ENCODE measurements at places on chromosomes 6 and 20.
A peak's percentile ranks its signal among the peaks of the same experiment; 100 is the strongest.

DNA sequence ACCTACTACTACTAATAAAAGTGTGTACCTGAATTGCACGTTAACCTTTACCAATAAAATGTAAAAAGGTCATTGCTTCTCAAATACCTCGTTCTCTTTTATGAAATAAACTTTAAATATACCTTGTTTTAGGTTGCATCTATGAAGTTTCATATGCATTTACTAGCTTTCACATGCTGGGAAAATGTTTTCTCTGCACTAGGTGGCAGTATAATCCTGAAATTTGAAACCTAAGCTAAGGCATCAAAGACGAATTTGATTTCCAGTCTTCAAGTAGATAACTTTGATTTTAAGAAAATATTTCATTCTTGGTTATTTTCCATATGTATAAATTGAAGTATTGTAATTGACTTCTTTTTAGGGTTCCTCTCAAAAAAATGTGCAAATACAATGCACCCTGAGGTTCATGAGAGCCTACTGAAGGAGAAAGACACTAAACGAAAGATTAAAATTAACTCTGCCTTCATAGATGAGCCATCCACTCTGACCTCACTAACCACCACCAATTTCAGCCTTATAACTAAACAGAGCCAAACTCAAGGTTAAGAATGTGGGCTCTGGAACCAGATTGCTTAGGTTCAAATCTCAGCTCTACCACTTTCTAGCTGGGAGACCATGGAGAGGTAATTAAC, 7.3 kb upstream of the COL9A1 start:
- DNase-seq: no peak

GRCh38 chr6:106622412-106622811, 6.9 kb downstream of the RTN4IP1 start:
- DNase-seq: no peak

- DNase-seq: no peak
Observed at GRCh38 chr6:32825966-32826365, 9.2 kb upstream of the HLA-DOB start.

- no peak for DNase-seq
Observed at GRCh38 chr20:63294536-63294900, 1.5 kb downstream of the COL20A1 start.

DNA sequence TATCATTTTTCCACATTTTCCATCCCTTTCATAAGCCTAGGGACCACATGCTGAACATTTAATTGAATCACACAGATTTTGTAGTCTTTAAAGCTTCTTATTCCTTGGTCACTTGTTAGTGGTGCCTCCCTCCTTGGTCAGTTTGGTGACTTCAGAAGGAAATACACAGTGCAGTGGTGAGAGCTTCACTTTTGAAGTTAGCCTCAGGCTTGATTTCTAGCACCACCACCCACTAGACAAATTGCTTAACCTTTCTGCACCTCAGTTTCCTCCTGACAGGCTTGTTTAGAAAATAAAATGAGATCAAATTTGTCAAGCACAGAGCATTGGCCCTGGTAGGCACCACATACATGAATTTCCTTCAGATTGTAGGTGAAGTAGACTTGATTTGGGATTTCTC, 91.7 kb downstream of the FOXO3 start:
- no peak for DNase-seq

GRCh38 chr6:40377173-40377806, 209.9 kb downstream of the LRFN2 start:
- DNase-seq: no peak

GRCh38 chr20:20102163-20102562, 49.8 kb downstream of the CFAP61 start:
- DNase-seq: no peak

- no peak for DNase-seq
Observed at GRCh38 chr6:109772883-109773431, 81.9 kb downstream of the FIG4 start.

DNA sequence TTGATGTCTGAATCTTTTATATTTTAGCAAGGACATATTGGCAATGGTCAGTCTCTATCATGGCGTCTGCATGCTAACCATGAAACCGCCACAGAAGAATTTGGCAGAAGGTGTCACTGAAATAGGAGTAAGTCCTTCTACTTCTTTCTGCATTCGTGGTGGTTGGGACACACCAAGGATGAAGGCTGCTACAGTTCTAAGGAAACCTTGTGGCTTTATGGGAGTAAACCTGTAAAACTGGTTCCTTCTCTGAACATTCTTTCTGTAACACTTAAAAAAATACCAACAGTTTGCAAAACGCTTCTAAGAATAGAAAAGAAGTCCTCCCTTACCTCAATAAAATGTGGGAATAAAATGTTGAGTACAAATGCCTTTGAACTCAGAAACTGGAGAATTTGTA, 195.3 kb downstream of the SLC24A3 start:
- DNase-seq: no peak

GRCh38 chr20:39298121-39298520, 336.0 kb downstream of the DHX35 start:
- DNase-seq: no peak

DNA sequence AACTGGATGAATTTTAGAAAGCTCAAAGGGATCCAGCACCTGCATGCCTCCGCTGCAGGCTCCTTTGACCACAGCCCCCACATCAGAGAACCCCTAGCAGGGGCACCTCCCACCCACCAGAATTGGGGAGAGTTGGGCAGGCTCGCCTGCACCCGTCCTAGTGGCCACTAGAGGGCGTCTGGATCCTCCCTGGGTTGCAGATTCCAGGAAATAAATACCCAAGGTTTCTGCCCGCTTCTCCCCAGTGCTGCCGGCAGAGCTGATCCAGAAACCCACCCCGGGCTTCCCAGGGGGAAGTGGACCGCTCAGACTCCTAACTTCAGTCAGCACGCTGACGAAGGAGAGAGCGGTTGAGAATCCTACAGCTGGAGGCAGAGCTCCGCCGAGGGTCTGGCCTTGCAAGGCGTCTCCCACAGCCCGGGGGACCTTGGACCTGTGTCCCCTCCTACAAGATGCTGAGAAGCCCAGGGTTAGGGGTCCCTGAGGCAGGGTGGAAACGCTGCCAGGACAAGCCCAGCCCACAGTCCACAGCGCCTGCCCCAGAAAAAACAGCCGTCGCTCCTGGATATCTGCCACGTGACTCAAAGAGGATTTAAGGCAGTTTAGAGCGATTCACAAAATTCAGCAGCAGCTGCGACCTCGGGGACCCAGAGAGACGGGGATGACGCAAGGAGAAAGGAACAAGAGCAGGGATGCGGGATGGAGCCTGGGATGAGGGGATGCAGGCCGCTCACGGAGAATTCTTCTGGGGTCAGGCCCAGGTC, 32.6 kb upstream of the PHACTR3 start:
- peak; percentile 63 for DNase-seq

DNA sequence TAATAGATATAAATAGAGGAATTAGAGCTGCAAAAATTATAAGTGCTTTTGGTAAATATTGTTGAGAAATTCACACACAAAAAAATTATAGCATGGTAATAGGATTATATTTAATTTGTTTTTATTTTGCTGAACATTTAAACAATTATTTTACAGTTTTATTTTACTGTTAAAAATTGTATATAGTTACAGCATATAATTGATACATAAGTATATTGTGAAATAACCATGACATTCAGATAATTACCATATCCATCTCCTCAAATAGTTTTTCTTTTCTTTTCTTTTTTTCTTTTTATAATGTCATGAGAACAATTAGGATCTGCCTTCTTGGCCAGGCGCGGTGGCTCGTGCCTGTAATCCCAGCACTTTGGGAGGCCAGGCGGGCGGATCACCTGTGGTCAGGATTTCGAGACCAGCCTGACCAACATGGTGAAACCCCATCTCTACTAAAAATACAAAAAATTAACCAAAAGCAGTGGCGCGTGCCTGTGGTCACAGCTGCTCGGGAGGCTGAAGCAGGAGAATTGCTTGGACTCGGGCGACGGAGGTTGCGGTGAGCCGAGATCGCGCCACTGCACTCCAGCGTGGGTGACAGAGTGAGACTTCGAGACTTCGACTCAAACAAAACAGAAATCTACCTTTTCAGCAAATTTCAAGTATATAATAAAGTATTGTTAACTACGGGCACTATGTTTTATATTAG, 654.2 kb downstream of the TENT5A start:
- no peak for DNase-seq

DNA sequence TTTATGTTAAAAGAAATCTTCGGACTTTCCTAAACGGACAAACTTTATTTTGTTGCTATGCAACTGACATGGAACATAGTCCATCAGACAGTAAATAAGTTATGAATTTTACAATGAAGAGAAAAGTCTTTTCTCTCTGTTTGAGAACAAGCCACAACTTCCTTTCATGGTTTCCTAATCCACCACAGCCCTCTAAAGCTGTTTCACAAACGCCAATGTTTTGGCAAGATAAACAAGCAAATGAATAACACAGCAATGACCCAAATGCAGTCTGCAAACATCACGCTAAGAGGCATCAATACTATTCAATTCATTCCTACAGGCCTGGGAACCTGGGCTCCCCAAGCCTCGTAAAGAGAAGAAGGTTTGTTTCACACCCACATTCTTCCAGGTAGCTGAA, 60.4 kb downstream of the HAO1 start:
- no peak for DNase-seq

DNA sequence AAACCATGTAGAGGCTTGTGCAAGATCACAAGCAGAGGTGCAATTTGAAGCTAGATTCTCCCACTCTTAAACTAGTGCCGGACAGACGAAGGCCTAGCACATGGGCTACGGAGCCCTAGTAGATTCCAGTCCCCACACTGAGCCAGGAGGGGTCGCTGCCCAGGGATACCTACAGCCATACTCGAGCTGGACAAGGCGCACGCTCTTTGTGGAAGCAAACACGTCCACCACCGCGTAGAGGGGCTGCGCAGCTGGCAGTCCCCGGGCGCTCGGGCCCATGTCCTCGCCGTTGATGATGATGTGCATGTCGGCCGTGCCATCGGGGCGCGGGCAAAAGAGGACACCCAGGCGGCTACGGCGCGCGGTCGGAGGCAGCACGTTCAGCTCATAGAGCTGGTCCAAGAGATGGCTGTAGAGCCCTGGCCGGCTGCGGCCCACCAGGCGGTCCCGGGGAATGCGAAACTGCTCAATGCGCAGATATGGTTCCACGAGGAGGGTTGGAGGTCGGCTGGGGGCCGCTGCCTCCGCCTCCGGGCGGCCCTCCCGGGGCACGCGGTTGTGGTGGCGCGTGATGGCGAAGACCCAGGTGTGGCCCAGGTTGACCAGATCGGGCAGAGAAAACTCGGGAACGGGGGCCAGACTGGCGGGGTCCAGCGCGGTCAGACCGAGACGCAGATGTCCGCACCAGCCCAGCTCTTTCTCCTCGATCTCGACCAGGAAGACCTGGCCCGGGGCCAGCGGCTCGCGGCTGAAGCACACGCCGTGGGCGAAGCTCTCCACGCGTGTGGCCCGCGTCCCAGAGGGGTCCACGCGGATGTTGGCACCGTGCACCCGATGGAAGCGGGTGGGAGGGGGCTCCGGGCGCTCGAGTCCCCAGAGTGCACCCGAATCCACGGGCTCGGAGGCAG, 677 bp downstream of the NEURL2 start:
- peak; percentile 45 for DNase-seq

DNA sequence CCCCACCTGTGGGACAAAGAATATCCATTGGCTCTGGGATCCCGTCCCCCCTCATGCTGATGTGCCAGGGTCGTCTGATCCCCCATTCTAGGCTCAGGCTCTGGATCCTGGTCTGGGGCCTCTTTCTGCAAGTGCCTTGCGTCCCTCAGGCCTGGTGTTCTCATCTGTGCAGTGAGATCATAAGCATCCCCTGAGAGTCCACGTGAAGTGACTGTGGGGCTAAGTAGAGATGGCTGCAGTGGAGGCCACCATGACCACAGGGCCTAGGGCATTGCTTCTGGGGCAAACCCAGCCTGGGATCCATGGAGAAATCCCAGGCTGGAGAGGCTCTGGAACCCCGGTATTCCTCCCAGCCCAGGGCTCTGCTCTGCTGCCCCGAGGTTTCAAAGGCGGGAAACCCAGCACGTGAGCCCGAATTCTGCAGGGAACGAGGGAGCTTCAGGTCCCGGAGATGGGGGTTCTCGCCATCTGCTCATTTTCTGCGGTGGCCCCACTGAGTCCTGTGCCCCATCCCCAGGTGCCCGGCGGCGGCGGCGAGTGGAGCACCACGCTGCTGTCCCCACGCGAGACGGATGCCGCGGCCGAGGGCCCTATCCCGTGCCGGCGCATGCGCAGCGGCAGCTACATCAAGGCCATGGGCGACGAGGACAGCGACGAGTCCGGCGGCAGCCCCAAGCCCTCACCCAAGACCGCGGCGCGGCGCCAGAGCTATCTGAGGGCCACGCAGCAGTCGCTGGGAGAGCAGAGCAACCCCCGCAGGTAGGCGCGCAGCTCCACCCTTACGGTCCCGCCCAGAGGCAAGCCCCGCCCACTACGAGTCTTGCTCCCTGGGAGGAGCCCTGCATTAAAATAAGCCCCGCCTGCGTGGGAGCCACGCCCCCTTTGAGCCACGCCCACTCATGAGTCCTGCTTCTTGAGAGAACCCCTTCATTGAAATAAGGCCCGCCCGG, 105.5 kb upstream of the MYL9 start:
- peak; percentile 87 for DNase-seq

- DNase-seq: no peak
Observed at GRCh38 chr6:132456700-132457143, 55.4 kb upstream of the MOXD1 start.

DNA sequence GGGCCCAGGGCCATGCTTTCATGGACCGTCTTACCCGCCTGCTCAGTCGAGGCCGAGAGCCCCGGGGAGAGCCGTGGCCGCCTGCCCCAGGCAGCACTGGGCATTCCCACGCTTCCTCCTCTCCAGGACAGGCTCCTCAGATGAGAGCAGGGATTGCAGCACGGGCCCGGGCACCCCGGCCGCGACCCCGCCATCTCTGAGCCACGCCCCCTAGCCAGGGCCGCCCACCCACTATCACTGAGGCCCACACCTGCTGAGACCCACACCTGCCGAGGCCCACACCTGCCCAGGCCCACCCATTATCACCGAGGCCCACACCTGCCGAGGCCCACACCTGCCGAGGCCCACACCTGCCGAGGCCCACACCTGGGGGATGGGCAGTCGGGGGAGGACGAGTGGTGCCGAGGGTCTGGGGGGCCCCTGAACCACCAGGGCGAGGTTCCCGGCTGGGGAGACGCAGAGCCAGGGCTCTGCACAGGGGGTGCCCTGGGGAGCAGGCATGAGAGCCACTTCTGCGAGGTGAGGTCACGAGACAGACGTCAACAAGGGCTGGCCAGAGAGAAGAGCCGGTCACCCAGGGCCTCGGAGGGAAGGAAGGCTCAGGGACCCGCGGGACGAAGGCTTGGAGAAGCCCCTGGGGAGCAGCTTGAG, 235.6 kb downstream of the ERMARD start:
- no peak for DNase-seq
